A549 treated with CpdA at 1 μM for 4 hours (cell line): ENCODE measurements at places on chromosomes 13 and 19. TPM values are rescaled to one million over a fixed set of nuclear protein-coding genes. Genes with fewer than 3 reads are reported as not detected.

ZNF560 gene
- not detected in 5 replicates for total RNA-seq

ADAT3 gene
- 2.8 to 7.6 TPM (median 6.3 TPM) in 5 replicates for total RNA-seq

C1QTNF9B gene
- not detected in 5 replicates for total RNA-seq

CEACAM4 gene
- not detected in 5 replicates for total RNA-seq

CGB7 gene
- total RNA-seq, result 0.59 to 0.80 TPM (median 0.72 TPM) in 5 replicates

SCGB2B2 gene
- 0.09 to 0.31 TPM (median 0.13 TPM) in 3 of 5 replicates, not detected in the others for total RNA-seq

CGB5 gene
- total RNA-seq, result 0.54 to 1.6 TPM (median 1.5 TPM) in 5 replicates

SULT2A1 gene
- not detected in 5 replicates for total RNA-seq

CD70 gene
- 14.3 to 26.7 TPM (median 23.4 TPM) in 5 replicates for total RNA-seq

SLITRK1 gene
- total RNA-seq, result not detected in 5 replicates

PSG6 gene
- total RNA-seq, result not detected in 5 replicates

PTH2 gene
- not detected in 5 replicates for total RNA-seq

NRTN gene
- total RNA-seq, result 0.27 to 0.96 TPM (median 0.58 TPM) in 5 replicates

KLK8 gene
- not detected in 5 replicates for total RNA-seq

FFAR3 gene
- total RNA-seq, result not detected in 5 replicates

SHISA7 gene
- not detected in 5 replicates for total RNA-seq

FAM83E gene
- 0.13 to 0.66 TPM (median 0.17 TPM) in 4 of 5 replicates, not detected in the other for total RNA-seq

LILRB5 gene
- 0.03 to 0.06 TPM in 2 of 5 replicates, not detected in the others for total RNA-seq

SMAD9 gene
- total RNA-seq, result 0.02 to 0.09 TPM (median 0.06 TPM) in 5 replicates

CEACAM20 gene
- total RNA-seq, result 0.08 TPM in 1 of 5 replicates, not detected in the others

C19orf67 gene
- not detected in 5 replicates for total RNA-seq

VN1R2 gene
- not detected in 5 replicates for total RNA-seq

PBX4 gene
- total RNA-seq, result 1.3 to 1.6 TPM (median 1.4 TPM) in 5 replicates

DOCK9 gene
- total RNA-seq, result 24.7 to 36.9 TPM (median 29.0 TPM) in 5 replicates

CYSLTR2 gene
- total RNA-seq, result not detected in 5 replicates

ATP8B3 gene
- total RNA-seq, result 2.3 to 3.2 TPM (median 2.9 TPM) in 5 replicates

NCLN gene
- 63.8 to 90.3 TPM (median 84.9 TPM) in 5 replicates for total RNA-seq

FOXA3 gene
- total RNA-seq, result 0.76 to 1.2 TPM (median 0.94 TPM) in 5 replicates

SOHLH2 gene
- total RNA-seq, result not detected in 5 replicates

TJP3 gene
- 0.19 to 0.96 TPM (median 0.74 TPM) in 5 replicates for total RNA-seq

PLIN5 gene
- total RNA-seq, result 0.06 to 0.25 TPM (median 0.17 TPM) in 4 of 5 replicates, not detected in the other

JSRP1 gene
- 0.79 to 1.2 TPM (median 0.89 TPM) in 5 replicates for total RNA-seq

SLC25A41 gene
- 0.11 to 0.17 TPM (median 0.16 TPM) in 4 of 5 replicates, not detected in the other for total RNA-seq

NLRP5 gene
- total RNA-seq, result not detected in 5 replicates

ZNF14 gene
- total RNA-seq, result 1.8 to 2.4 TPM (median 1.9 TPM) in 5 replicates

PROZ gene
- not detected in 5 replicates for total RNA-seq

LGALS7B gene
- total RNA-seq, result 0.37 to 0.65 TPM (median 0.56 TPM) in 3 of 5 replicates, not detected in the others

TEAD2 gene
- total RNA-seq, result 14.6 to 19.1 TPM (median 16.8 TPM) in 5 replicates

ODAD3 gene
- 0.87 to 1.4 TPM (median 1.1 TPM) in 5 replicates for total RNA-seq

TMEM190 gene
- total RNA-seq, result 1.6 to 2.7 TPM (median 1.8 TPM) in 5 replicates

RASGRP4 gene
- 0.06 to 0.20 TPM (median 0.07 TPM) in 3 of 5 replicates, not detected in the others for total RNA-seq

NLRP7 gene
- total RNA-seq, result not detected in 5 replicates

C1QTNF9 gene
- not detected in 5 replicates for total RNA-seq

HAUS8 gene
- total RNA-seq, result 13.3 to 16.4 TPM (median 15.0 TPM) in 5 replicates

PEG3 gene
- total RNA-seq, result not detected in 5 replicates

PEAK3 gene
- not detected in 5 replicates for total RNA-seq

FAM216B gene
- not detected in 5 replicates for total RNA-seq

BEST2 gene
- total RNA-seq, result 0.05 to 0.10 TPM (median 0.08 TPM) in 3 of 5 replicates, not detected in the others

CPT1C gene
- 13.3 to 15.1 TPM (median 13.5 TPM) in 5 replicates for total RNA-seq

SOX1 gene
- total RNA-seq, result not detected in 5 replicates

PRDX2 gene
- 0.41 to 0.94 TPM (median 0.74 TPM) in 5 replicates for total RNA-seq

ZNF317 gene
- total RNA-seq, result 18.9 to 21.2 TPM (median 19.5 TPM) in 5 replicates
